Placental epithelial cell (primary cell): ENCODE measurements at places on chromosomes 4 and X. TPM values are rescaled to one million over a fixed set of nuclear protein-coding genes. Genes with fewer than 3 reads are reported as not detected.

The NHSL2 gene
- 0.39 TPM in 1 of 2 replicates, not detected in the other for total RNA-seq

The SOD3 gene
- total RNA-seq = 0.65 and 2.4 TPM in 2 replicates

The PQBP1 gene
- 47.9 and 62.4 TPM in 2 replicates for total RNA-seq

The SOWAHB gene
- 2.4 and 11.4 TPM in 2 replicates for total RNA-seq

The RASL11B gene
- total RNA-seq = 0.22 TPM in 1 of 2 replicates, not detected in the other

The NPY1R gene
- not detected in 2 replicates for total RNA-seq

The GABRA4 gene
- total RNA-seq = not detected in 2 replicates

The RHOH gene
- 1.2 and 1.4 TPM in 2 replicates for total RNA-seq

The MRPL1 gene
- 22.2 and 33.4 TPM in 2 replicates for total RNA-seq

The SLC6A8 gene
- total RNA-seq = 2.7 and 4.0 TPM in 2 replicates

The ETDA gene
- total RNA-seq = not detected in 2 replicates

The P2RY10 gene
- total RNA-seq = not detected in 2 replicates
